ENCODE measurements at places on chromosomes 12 and 14.
A peak's percentile ranks its signal among the peaks of the same experiment; 100 is the strongest.

DNA sequence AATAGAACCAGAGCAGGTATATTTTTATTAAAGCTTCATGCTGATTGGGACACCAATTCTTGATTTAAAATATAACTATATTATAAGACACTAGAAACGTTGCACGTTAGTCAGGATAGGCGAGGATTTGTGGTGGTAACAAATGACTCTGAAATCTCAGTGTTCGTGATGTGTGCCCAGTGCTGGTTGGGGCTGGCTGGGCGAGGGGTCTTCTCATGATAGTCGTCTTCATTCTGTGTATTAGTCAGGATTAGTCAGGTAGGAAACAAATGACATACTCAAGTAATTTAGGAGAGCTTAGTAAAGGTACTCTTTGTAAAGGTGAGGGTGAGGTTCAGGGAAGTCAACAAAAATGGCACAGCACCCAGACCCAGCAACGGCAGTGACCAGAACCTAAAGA, 73.9 kb upstream of the HIF1A start:
- DNase-seq: no peak

- peak; percentile 32 for DNase-seq
These were observed 37.0 kb upstream of the MED13L start for GRCh38 chr12:116314477-116314876.

DNA sequence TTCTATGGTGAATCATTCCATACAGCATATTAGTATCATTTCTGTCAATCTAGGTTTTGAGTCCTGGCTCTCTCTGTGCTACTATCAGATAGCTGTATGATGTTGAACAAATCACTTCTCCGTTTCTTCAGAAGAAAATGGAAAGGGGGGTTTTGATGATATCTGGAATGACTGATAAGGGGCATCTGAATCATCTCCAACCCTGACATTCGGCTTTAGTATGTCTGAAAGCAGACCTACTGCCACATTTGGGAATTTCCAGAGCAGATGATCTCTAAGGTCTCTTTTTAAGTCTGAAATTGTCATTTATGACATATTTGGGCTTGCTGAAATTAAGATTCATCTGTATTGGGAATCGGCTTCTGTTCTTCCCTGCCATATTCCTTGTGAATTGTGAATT, 10.1 kb downstream of the MLF2 start:
- DNase-seq: no peak

- no peak for DNase-seq
These were observed 116.9 kb upstream of the ATF1 start for GRCh38 chr12:50647031-50647430.

- DNase-seq: no peak
These were observed 17.7 kb upstream of the SPTSSA start for GRCh38 chr14:34479694-34480093.

GRCh38 chr14:67493092-67493717, 4.7 kb upstream of the TMEM229B start:
- DNase-seq: no peak

GRCh38 chr12:47085815-47086252, 6.1 kb upstream of the AMIGO2 start:
- no peak for DNase-seq

DNA sequence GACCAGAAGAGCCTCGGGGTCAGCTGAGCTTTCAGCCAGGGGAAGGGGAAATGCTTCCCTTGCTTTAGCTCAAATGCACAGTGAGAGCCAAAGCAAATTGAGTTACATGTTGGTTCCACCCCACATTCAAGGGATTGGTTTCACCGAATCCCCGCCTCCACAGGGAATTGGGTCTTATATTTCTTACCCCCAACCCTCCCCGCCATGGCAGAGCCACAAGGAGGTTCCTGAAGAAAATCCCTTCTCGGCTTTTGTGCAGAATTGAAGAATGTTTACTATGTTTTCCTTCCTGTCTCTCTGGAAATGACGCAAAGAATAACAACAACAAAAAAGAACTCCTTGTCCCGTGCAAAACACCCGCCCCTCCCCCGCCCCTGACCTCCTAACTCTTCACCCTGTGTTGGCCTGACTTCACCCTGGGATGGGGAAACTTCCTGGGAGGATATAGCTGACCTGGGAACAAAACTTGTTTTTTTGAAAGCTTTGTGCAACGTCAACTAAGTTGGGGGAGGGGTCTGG, 21.9 kb upstream of the CIPC start:
- no peak for DNase-seq

- DNase-seq: no peak
These were observed 127.2 kb downstream of the TMEM132C start for GRCh38 chr12:128394137-128394536.

DNA sequence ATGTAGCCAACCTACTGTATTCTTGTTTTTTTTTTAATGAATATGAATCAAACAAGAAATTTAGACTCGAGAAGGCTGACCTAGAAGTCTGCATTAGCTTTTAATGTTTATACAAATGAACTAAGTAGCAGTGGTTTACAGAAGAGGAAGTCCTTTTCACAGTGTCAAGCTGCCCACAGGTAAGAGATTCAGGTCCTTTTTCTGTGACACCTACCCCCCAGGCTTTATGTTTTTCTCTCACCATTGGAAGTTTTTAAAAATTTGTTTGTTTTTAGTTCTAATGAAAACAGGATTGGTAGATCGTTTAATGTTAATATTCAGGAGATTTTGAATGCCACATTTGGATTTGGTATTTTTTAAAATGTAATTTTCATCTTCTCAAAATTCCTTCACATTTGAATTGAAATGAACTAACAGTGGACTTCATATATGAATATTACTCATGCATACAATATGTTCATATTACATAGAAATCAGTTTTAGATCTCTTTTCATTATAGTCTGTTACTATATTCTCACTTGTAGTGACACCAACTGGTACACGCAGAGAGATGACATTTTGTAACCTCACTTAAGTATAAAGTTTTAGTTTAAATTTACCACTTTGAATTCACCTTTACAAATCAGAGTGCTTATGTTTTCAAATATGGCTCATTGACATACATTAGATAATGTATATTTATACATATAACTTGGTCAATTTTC, 29.7 kb downstream of the ATF7IP start:
- no peak for DNase-seq

GRCh38 chr12:88273875-88274274, 131.8 kb downstream of the TMTC3 start:
- no peak for DNase-seq

DNA sequence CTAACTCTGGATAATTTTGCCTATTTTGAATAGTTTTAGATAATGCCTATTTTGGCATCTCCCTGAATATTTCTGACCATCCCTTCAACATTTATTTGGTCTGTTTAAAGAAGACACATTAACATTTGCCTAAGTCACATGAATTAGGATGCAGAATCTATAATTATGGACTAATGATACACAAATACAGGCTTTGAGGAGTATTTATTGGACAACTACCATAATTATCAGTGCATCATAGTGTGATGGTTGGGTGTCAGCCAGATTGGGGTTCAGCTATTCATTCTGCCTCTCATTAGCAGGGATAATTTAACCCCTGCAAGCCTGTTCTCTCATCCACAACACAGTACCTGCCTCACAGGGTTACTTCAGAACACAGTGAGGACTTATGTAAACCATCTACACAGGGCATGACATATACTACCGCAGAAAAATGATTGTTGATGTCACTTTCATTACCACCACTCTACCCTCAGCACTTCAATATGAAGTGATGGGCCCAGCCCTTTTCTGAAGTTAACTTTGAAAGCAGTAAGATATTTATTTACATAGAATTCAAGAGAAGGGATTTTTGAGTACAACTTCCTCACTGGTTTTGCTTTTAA, 14.4 kb downstream of the PRKCH start:
- DNase-seq: no peak

DNA sequence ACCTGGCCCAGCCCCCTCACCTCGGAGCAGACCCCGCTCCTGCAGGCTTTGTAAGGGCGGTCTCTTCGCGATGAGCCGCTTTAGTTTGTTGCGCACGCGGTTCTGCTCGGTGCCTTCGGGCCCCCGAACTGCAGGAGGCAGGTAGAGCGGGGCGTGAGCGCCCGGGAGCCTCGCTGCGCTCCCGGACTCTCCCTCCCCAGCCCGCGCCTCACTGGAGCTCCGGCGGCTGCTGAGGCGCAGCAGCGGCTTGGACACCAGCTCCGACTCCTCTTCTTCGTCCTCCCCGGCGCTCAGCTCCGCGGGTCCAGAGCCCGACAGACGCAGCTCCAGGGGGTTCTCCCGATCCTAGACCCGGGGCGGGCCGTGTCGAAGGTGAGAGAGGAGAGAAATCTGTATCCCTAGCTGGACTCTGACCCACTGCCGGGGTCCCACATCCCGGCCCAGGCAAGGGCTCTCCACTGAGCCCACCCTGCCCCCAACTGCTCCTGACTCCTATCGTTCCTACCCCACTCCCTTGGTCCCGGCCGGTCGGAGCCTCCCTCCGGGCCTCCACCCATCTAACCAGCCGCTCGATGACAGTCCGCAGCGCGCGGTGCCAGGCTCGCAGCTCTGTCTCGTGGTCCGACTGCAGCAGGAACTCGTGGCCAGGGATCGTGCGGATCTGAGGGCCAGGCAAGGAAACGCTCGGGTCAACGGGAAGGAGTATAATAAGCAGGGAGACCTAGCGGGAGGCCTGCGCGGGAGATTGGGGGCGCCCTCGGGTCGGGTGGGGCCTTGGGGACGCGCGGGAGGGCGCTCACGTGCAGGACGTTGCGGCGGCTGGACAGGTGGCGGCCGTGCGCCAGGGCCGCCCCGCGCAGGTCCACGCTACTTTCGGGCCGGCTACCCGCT, 4.2 kb downstream of the ARHGAP9 start:
- DNase-seq: no peak

DNA sequence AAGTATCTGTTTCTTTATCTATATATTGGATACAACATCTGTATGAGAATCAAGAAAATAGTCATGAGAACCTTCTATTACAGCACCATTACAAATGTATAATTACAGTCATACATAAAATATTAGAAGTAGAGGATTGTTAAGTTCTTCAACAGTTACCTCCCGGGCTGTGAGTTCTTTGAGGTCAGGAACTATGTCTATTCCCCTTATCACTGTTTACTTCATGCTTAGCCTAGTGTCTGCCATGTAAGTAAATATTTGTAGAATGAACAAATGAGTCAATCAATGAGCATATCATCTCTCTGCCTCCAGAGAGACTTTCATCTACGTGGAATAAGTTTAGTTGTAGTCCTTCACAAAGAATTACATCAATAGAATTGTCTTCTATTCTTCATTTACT, 47.2 kb downstream of the PUS7L start:
- no peak for DNase-seq

- DNase-seq: no peak
These were observed 18.5 kb downstream of the GLTP start for GRCh38 chr12:109861689-109862314.

- DNase-seq: no peak
These were observed 2.1 kb downstream of the SLC7A7 start for GRCh38 chr14:22813145-22813544.

GRCh38 chr14:52048641-52049204, 20.1 kb downstream of the NID2 start:
- DNase-seq: no peak
